Panc1 (cell line): ENCODE measurements at places on chromosomes 11 and 22. TPM values are rescaled to one million over a fixed set of nuclear protein-coding genes. Genes with fewer than 3 reads are reported as not detected.
A peak's percentile ranks its signal among the peaks of the same experiment; 100 is the strongest.

- no peak for DNase-seq
These were observed 9.8 kb upstream of the FAM111B start for GRCh38 chr11:59097113-59097708.

DNA sequence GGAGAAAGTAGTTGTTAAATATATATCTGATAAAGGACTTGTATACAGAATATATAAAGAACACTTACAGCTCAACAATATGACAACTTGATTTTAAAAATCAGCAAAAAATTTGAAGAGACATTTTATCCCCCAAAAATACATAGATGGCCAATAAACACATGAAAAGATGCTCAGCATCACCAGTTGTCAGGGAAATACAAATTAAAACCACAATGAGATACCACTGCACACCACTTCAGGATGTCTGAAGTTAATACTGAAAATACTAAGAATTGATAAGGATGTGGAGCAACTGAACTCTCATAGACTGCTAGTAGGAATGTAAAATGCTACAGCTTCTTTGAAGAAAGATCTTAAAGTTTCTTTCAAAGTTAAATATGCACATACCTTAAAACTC, 49.2 kb downstream of the KREMEN1 start:
- no peak for DNase-seq

GRCh38 chr11:114124601-114125144, 65.2 kb downstream of the ZBTB16 start:
- DNase-seq: no peak

- no peak for DNase-seq
These were observed 88.0 kb downstream of the ZBTB16 start for GRCh38 chr11:114147375-114148012.

- no peak for DNase-seq
These were observed 15.6 kb upstream of the CYP2R1 start for GRCh38 chr11:14907411-14908213.

- DNase-seq: no peak
These were observed 13.9 kb upstream of the TH start for GRCh38 chr11:2185324-2186085.

DNA sequence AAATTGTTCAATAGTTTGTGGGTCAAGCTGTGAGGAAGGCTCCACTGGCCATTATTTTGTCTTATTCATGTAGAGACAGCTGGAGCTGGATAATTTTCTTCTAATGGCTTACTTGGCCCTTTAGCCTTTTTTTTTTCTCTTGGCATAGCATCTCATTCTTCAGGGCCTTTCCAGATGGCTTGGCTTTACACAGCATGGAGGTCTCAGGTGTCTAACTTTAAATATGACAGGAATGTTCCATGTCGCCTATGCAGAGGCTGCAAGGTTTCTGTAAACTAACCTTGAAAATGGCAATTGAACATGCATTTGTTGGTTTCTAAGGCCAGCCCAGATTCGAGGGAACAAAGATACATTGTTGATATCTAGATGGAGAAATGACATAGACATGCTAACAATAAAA, 247.9 kb upstream of the CNTN5 start:
- no peak for DNase-seq

DNA sequence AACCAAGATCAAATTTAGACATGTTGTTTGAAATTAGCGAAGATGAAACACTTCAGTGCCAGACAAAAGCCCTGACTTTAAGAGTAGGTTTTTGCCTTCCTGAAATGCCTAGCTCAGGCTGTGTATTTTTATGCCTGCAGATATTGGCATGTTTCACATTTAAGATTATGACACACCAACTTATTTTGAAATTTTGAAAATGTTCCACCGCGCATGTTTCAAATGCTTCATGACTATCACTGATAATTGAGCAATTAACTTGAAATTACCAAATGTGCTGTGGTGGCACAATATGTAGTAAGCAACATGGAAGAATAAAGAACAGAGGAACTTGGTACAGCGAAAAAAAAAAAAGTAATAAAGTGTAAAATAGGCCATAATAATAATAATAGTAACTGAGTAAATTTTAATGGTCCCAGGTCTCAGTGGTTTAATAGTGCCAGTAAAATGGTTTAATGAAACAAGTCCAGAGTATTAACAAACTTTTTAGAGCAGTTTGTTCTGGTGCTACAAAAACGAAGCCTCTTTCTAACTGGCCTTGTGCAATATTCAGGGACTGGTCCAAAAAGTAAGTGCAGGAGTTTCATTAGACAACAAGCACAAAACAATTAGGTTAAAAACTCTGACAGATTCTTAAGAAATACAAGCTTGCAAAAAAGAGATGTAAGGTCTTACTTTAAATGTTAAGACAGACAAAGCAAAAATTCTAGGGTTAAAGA, 112.5 kb upstream of the SOX6 start:
- DNase-seq: no peak

DNA sequence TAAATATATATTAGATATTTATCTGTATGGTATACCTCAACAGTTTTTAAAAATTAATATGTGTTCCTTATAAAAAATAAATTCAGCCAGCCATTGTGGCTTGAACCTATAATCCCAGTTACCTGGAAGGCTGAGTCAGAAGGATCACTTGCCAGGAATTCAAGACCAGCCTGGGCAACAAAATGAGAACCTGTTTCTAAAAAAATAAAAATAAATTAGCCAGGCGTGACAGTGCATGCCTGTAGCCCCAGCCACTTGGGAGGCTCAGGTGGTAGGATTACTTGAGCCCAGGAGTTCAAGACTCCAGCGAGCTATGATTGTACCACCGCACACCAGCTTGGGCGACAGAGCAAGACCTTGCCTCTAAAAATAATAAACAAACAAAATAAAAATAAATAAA, 54.9 kb downstream of the PHF21A start:
- no peak for DNase-seq

GRCh38 chr11:96817482-96818399, 427.9 kb downstream of the JRKL start:
- DNase-seq: no peak

- DNase-seq: no peak
These were observed 8.4 kb upstream of the HDHD5 start for GRCh38 chr22:17167486-17167885.

DNA sequence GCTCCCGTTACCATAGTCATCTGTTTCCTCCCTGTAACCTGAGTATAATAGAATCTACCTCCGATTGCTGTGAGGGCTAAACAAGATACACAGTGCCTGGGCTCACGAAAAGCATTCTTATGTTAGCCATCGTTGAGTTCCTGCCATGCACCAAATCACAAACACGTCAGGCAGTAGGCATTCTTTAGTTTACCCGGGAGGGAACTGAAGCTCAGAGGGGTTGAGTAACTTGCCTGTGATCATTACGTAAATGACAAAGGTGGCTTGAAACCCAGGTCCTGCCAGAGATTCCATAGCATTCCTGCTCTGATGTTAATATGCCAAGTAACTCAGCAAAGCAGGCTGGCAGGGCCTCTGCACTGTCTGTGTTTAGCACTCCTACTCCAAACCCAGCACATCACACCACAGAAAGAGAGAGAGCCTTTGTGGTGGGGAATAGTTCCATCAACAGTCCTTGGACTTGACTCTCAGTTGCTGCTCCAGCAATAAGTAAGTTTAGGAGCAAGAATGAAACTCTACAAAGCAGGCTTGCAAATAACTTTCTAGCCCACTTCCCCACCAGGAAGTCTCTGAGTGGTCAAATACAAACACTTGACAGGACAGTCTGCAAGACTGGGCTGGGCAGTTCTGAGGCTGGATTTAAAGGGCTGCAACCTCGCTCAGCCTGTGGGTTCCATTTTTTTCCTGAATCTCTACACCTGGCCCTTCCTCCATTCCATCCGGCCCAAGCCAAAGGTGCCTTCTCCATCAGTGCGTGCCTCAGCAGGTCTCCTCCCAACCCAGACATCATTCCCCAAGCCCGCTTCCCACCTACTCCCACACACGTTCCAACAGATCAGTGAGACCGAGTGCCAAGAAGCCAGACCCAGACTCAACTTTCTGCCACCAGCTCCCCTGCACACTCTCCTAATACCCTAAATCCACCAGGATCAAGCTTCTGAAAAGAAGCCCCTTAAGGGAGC, 1.1 kb downstream of the SCN2B start:
- DNase-seq: no peak

- DNase-seq: no peak
These were observed 7.4 kb downstream of the FADD start for GRCh38 chr11:70210530-70210929.

DNA sequence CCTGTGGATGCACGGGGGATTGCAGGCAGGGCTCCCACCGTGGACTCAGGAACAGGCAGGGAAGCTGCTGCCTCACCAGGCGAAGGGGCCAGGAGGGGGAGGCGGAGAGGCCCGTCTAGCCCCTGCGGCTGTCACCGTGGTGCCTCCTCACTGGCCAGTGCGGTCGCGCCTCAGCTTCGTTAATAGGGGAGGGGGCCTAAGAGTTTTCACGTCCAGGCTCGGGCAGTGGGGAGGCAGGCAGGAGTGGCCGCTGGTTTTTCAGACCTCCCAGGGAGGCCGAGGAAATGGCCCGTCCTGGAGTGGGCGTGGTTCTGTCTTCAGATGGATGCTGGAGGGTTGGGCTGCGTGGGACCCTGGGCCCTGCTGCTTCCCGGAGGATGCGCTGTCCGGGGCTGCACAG, 91.1 kb upstream of the B3GAT1 start:
- no peak for DNase-seq

DNA sequence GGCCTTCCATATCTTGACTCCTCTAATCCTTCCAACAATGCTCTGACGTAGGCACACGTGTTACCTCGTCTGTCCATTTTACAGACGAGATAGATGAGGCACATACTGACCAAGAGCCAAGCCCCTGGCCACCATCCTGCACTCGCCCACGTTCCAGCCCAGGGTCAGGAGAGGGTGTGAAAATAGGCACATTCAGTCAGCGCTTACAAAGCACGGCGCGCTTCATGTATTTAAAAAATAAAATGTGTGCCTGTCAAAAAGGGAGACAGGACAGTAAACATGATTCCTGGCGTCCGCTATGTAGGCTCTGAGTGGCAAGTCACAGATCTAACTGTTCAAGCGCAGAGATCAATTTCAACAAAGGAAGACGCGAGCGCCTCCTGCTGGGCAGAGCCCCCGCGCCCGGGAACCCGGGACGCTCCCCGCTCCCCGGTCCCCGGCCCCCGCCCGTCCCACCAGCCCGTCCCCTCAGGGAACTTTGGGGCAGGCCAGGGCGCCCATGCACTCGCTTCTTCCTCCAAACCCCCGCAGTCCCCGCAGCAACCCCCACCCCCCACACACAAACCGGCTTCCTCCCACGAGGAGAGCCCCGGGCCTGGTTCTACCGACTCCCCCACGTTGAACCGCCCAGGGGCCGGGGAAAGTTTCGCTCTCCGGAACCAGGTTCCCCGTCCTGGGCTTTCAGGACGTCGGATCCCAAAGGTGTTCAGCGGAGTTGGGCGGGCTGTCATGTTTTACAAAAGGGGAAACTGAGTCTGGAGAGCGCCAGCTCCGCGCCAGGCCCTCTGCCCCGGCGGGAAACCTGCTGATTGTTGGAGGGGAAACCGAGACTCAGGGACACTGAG, 10.4 kb upstream of the C1QTNF6 start:
- DNase-seq: no peak

- DNase-seq: no peak
These were observed 3.4 kb upstream of the APOA1 start for GRCh38 chr11:116840746-116841296.

- no peak for DNase-seq
These were observed 31.5 kb downstream of the ZBTB16 start for GRCh38 chr11:114090976-114091375.

DNA sequence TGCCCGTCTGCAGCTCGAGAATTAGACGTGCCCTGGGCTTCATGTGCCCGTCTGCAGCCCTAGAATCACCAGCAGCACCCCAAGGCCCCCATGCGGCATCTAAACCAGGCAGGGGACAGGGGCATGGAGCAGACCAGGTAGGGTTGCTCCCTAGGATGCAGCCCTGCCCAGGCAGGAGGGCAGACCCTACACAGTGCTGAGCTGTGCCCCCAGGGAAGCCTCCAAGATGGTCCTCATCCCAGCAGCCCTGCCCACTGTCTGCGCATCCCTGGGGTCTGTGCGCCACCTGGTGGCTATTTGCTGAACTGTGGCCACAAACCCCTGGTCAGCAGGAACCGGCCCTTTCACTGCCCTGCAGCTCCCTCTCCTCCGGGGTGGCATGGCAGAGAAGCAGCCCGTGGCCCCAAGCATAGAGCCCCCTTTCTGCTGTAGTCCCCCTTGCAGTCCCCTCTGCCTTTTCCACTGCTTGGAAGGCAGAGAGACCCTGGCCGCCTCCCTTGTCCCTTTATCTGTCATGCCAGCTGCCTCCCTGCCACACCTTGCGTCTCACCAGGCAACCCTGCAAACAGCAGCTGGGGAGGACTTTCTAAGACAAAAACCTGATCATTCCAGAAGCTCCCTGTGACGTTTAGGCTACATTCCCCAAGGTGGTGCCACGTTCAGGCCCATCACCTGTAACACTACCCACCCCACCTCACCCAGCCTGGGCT, 86.6 kb downstream of the KCNQ1 start:
- DNase-seq: peak; percentile 55

DNA sequence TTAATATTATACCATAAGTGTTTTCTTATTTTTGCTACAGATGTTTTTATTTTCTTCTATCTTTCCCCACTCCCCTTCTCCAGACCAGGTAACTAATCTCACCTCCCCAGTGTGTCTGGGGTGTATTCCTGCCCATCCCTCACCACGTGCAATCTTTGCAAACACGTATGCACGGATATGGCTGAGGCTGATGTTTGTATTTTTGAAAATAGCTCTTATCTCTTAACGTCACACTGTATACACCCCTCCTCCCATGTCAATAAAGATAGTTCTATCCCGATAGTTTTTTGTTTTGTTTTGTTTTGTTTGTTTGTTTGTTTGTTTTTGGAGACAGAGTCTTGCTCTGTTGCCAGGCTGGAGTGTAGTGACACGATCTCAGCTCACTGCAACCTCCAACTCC, 127.5 kb downstream of the FBXO7 start:
- DNase-seq: no peak

GRCh38 chr22:45358127-45358526, 48.4 kb downstream of the FAM118A start:
- no peak for DNase-seq

DNA sequence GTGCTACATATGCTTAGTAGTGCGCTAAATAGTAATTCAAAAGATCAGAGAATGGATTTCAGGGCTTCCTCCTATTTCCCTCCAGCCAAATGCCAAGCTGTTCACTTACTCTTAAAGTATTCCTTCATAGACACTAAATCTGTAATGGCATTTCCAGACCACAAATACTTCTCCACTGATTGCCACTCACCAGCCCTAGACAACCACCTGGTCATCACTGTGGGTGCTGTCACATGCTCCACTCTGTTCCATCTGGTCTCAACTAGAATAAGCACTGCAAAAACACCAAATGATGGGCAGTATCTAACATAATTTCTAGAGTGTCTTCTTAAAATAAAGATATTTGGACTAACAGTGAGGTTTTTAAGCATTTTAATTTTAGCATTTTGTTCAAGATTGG, 341.3 kb downstream of the AASDHPPT start:
- no peak for DNase-seq

GRCh38 chr11:33674035-33674814, 26.4 kb downstream of the C11orf91 start:
- no peak for DNase-seq

TMPRSS4 gene
- not detected for total RNA-seq

PLAAT4 gene
- total RNA-seq: 15.2 TPM

OR8D1 gene
- total RNA-seq: not detected

TBCEL gene
- 23.2 TPM for total RNA-seq

USP2 gene
- 3.1 TPM for total RNA-seq

PPME1 gene
- total RNA-seq: 99.4 TPM

RFPL2 gene
- not detected for total RNA-seq

SSH3 gene
- 79.8 TPM for total RNA-seq

AMOTL1 gene
- 16.0 TPM for total RNA-seq

HIKESHI gene
- 61.3 TPM for total RNA-seq

P2RY6 gene
- total RNA-seq: 0.59 TPM

NCF4 gene
- not detected for total RNA-seq

SLC16A8 gene
- total RNA-seq: not detected

TRIM29 gene
- 0.64 TPM for total RNA-seq

CCDC87 gene
- 2.0 TPM for total RNA-seq

MS4A6A gene
- total RNA-seq: not detected

TBX1 gene
- total RNA-seq: 91.7 TPM
